ENCODE measurements at places on chromosomes 16 and 17.

GRCh38 chr16:17777408-17777863 is 306.7 kb upstream of the XYLT1 start:
- DNase-seq = no peak

DNA sequence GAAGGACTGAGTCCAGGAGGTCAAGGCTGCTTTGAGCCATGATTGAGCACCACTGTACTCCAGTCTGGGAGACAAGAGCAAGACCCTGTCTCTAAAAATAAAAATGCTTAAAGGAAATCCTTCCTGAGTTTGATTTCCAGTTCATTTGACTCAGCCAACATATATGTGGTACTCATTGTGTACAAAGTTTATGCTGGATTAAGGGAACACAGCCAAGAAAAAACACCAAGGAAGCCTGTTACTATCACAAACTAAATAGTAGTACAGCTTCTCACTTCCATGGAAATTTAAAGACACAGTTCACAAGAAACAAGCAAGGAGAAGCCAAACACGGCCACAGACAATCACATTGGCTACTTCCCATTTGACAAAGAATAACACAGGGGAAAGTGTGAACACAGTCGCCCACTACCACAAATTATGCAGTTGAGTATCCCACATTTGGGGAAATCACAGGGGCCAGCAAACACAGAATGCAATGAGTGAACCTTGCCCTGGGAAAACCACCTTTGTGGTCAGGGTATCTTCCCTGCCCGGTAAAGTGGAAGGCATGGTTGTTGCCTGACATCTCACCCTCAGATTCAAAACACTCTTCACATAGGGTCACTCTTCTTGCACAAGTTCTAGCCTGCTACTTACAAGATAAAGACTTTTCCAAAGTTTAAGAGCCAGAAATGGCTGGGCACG is 14.5 kb downstream of the TEX14 start:
- no peak for DNase-seq

- no peak for DNase-seq
Observed at GRCh38 chr16:2432801-2433505, 3.7 kb downstream of the CCNF start.

DNA sequence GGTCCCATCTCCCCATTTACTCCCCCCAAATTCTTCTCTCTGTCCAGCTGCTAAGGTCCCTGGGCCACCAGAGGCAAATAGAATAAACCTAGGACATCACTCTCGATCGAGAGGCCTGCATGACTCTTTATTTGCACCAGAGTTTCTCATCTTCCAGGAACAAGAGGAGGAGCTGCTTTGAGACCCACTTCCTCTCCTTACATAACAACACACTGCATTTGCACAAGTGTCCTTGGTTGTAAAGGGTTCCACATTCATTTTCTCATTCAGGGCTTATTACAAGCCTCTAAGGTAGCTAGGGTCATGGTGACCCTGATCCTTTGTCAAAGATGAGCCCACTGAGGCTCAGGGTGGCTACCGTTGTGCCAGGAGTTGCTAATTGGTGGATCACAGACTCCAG is 38.1 kb upstream of the RHOT1 start:
- no peak for DNase-seq

- DNase-seq = no peak
Observed at GRCh38 chr17:58312829-58313228, 15.8 kb downstream of the TSPOAP1 start.

GRCh38 chr16:30046178-30046577 is 15.1 kb upstream of the TLCD3B start:
- no peak for DNase-seq

DNA sequence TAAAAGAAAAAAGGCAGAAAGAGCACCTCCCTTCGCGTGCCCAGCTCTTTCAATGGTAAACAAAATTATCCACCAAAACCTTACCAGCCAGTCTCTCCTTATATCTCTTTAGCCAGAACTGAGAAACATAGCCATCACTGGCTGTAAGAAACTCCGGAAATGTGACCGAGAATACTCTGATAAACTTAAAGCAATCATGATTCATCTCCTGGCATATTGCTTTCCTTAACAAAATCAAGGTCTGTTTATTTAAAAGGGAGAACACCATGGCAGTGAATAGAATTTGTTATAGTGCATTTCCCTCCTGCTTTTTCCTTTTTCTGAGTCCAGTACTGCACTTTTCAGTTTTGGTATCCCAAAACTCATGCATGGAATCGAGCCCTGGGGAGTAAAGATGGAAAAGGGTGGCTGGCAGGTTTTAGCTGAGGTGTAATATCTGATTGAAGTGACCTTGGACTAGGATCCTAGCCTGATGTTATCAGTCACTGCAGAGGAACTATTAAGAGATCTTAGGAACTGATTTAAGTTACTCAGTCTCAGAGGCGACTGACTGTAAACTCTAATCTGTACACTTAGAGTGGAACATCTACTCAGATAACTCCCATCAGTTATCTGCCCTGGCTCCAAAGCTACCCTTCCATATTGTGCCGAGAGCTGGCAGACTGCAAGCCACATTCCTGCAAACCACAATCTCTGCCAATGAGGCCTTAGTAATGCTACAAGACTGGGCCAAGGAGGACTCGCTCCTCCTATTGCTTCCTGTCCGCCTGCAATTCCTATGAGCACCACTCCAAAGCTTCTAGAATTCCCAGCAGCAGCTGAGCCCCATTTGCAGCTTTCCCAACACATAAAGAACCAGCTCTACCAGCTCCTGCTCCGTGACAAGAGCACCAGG is 7.4 kb upstream of the COX10 start:
- no peak for DNase-seq

- DNase-seq = no peak
Observed at GRCh38 chr17:68036304-68037147, 991 bp downstream of the KPNA2 start.

- no peak for DNase-seq
Observed at GRCh38 chr17:5619088-5619740, 34.9 kb upstream of the NLRP1 start.

DNA sequence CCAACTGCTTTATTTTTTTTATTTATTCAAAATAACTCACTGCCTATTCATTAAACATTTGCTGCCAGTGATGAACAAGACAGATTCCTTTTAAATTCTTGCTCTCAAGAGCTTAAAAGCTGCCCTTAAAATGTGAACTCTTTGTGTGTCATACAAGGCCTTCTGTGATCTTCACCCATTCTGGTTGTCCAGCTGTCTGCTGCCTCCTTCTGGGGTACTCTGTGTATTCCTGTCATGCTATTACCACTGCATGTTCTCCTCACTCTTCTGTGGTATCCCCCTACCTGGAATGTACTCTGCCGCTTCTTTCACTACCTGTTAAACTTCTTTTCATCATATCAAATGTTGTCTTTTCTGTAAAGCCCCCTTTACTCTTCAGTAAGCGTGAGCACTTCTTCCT is 165.8 kb downstream of the CHD9 start:
- no peak for DNase-seq

DNA sequence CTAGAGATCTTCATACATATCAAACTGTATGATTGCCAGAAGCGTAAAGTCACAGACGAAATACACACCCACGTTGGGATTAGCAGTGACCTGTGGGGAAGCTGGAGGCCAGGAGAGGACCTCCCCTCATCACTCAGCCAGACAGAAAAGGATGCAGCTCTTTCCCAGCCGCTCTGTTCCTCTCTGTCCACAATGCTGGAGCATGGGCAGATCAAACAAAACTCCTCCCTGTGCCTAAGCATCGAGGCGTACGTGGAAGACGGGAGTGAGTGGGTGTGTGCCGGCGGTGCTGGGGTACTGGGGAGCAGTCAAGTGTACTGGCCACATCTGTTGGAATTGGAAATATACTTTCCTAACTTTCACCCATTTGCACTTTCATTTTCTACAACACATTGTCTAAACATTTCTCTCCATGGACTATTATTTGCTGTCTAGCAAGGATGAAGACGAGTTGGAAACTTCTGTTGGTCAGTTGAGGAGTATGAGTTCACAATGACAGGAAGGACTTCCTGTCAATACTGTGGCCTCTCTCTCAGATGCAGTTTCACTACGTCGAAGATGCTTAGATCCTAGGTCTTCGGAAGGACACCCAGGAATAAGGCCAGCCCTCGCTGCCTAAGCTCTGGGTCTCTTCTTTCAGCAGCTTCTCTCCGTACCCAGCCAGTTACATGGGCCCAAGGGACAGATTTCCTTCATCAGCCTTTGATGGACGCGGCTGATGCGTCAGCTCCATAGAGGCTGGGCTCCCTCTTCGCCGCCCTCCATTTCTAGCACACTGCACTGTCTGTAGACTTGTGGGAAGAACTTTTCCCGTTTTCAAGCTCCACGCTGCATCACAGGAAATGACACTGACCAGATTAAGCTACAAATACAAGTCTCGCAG is 30.6 kb upstream of the ENDOV start:
- peak; percentile 49 for DNase-seq

GRCh38 chr17:73749928-73750605 is 105.8 kb upstream of the SDK2 start:
- DNase-seq = no peak

DNA sequence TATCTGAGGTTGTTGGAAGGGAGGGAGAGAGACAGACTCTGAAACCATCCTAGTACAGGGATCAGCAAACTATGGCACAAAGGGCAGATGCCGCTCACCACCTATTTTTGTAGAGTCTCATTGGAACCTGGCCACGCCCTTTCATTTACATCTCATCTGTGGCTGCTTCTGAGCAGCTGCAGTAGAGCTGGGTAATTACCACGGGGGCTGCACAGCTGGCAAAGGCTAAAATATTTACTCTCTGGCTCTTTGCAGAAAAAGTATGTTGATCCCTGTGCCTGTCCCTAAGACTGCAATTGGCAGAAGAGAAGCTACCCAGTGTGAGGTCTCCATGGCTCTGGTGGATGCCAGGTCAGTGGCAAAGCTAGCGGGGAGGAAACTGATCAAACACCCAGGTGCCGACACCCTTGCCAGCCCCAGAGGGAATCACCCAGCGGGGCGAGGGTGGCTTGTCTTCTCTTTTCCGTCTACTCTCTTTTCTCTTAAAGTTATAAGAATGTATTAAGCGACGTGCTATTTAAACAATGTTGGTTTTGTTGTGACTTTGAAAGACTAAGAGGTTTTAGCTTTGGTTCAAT is 14.0 kb downstream of the CEP295NL start:
- DNase-seq = no peak

DNA sequence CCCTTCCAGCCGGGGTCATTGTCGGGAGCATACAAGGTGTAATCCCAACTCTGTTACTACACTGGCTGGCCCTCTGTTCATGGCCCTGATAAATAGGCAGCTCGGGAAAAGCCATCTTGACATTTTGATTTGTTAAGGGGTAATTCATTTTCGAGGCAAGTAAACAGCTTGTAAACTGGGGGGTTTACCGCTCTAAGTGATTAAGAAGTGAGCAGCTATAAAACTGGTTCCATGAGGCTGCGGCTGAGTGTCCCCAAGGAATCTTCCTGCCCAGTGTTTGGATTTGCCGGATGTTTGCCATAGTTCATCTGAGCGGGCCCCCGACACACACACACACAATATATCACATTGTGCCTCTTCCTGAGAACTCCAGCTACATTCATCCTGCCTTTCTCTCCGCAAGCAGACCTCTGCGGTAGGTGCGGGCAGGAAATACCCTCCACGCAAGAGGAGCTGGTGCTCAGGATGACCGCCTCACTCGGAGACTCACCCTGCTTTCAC is 92.2 kb downstream of the SOCS1 start:
- no peak for DNase-seq

GRCh38 chr16:11354733-11355574 is 9.7 kb downstream of the RMI2 start:
- DNase-seq = peak; percentile 72

GRCh38 chr17:15914400-15915170 is 30.3 kb upstream of the ADORA2B start:
- DNase-seq = no peak

- peak; percentile 94 for DNase-seq
Observed at GRCh38 chr17:77372444-77373298, 231.9 kb downstream of the SEC14L1 start.

DNA sequence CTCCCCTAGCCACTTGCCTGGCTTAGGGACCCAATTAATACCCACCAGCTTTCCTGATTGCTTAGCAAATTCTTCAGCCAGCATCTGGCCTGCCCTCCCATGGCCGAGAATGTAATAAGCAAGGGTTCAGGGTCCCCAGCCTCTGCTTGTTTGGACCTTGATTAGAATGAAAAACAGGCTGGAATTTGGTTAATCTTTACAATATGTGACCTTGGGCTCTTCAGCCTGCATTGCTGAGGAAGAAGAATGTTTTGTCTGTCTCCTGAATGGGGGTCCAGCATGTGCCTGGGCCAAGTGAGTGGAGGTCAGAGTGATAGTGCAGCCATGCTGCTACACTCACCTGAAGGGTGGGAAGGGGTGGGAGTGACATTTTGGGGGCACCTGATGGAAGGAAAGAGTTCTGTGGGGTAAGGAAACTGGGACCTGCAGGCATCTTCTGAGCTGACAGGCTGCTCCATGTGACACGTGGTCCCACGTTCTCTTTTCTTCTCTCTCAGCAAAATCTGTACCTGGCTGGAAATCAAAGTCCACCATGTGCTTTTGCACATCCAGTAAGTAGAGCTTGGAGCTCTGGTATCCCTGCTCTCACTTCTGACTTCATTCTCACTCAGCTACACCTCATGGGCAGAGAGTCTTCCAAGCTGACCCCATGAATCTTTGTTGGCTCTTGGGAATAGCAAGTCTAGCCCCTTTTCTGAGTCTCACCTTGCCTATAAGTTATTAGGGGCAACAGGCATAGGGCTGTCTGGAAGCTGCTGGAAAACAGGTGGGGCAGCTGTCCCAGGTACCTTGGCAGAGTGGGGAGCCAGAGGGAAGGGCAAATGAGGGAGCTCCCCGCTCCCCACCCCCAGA is 5.3 kb downstream of the TMEM106A start:
- DNase-seq = no peak

DNA sequence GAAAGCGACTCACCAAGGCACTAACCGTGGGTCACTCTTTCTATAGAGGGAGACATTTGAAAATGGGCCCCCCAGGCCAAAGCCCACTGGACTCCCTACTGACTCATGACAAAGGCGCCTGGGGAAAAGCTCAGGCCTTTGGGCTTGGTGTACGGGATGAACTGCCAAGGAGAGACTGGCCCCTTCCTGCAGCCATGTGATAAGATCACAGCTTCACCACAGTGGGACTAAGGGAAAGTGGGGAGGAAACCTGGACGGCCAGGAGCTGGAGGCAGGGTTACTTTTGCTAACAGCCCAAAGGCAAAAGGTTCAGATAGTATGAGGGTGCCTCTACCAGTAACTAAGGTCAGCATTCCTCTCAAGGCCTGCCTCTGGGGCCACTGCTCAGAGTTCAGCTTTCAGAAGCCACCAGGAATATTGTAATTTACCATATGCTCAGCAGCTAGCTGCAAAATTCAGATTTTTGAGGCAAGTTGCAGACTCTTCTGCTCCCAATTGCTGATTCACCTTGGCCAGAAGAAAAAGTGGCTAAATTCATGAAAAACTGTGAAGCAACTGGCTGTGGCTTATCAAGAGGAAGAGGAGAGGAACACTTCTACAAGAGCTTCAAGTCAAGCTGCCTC is 37.1 kb upstream of the SLC25A19 start:
- no peak for DNase-seq
